Hippocampal formation (tissue), 2 donors: ENCODE measurements at places on chromosomes 3 and 15.

- DNase-seq = no peak
Observed at GRCh38 chr3:102332205-102332604, 102.6 kb upstream of the ZPLD1 start.

- no peak for DNase-seq
Observed at GRCh38 chr3:98968824-98969223, 67.3 kb upstream of the DCBLD2 start.

- DNase-seq = no peak
Observed at GRCh38 chr3:34858067-34858660, 781.2 kb upstream of the ARPP21 start.

DNA sequence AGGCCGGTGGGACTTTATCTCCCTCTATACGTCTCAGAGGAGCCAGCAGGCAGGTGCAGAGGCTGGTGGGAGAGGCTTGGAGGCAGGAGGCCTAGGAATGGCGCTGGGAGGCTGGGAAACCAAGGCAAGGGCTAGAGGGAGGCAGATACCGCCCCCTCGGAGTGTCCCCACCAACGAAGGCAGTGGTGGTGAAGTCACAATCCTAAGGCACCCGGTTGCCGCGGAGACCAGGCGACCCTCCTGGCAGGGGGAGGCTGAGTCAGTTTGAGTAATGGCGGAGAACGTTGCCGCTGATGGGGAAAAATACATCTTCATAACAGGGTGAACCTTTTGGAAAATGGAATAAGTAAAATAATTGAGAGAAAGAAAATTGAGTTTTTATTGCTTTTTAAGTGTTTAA, 29.9 kb upstream of the CACNA2D2 start:
- DNase-seq = no peak

- no peak for DNase-seq
Observed at GRCh38 chr3:69330891-69331400, 54.9 kb downstream of the FRMD4B start.

GRCh38 chr3:45976191-45977091, 19.2 kb downstream of the FYCO1 start:
- DNase-seq = no peak

- DNase-seq = no peak
Observed at GRCh38 chr3:25511972-25512721, 84.1 kb downstream of the RARB start.

DNA sequence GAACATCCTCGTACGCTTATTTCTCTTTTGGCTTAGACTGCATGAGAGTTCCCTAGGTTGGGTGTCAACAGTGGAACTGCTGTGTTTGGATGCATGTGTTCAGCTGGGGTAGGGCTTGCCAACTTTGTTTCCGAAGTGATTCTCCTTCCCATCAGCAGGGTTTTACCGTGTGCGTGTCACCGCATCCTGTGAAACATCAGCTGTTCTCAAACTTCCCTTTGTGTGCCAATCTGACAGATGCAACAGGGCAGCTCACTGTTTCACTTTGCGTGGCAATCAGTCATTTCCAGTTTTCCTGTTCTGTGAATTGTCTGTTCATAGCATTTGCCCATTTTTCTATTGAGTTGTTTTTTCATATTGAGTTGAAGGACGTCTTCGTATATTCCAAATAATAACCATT, 218.8 kb downstream of the VPS13C start:
- DNase-seq = no peak

GRCh38 chr3:191435981-191436380, 25.0 kb upstream of the PYDC2 start:
- DNase-seq = no peak

DNA sequence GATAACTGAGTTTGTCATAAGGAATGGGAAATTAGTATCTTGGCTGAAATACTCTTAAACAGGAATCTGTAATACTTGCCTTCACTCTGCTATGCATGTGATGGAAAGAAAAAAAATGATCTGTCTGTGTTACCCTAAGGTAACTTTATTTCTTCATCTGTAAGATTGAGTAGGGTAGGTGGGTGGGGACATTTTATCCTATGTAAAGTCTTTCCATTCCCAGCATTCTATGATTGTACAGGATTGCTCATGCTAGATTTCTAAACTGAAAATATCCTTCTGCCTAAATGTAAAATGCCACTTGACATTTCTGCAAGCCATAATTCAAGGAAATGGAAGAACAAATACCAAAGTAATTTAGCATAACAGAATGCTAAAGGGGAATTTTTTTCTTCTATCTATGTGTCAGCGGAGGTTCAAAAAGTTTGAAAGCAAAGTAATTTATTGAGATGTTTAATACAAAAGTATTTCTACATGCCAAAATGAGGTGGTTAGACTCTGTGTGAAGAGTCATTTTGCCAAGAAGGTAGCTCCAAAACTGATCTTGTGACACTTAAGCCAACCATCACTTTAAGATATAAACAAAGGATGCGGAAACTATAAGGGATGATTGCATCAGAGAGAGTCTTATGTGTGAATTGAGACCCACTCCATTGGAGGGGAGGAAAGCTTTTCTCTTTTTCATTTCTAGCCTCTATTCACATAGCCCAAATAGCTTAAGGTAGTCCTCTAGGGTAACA, 46.6 kb upstream of the SERPINI2 start:
- no peak for DNase-seq

DNA sequence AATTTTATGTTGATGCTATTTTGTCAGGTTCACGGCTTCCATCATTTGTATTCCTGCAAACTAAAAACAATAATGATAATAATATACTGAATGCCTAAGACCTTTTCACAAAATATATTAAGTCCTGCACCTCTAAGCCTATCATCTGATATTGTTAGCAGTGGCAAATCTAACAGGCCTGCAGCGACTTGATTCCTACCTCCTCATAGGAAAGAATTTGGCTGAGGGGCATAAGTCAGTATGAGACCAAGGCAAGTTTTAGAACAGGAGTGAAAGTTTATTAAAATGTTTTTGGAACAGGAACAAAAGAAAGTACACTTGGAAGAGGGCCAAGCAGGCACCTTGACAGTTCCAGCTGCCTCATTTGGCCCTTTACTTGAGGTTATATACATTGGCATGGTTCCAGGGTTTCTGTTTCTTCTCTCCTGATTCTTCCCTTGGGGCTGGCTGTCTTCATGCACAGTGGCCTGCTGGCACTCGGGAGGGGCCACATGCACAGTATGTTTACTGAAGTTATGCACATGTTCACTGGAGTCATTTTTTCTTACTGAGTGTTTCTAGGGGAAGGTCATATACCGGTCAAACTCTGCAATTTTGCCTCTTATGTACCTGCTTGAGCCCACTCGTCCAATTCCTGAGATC, 418.1 kb downstream of the EPHA6 start:
- no peak for DNase-seq

DNA sequence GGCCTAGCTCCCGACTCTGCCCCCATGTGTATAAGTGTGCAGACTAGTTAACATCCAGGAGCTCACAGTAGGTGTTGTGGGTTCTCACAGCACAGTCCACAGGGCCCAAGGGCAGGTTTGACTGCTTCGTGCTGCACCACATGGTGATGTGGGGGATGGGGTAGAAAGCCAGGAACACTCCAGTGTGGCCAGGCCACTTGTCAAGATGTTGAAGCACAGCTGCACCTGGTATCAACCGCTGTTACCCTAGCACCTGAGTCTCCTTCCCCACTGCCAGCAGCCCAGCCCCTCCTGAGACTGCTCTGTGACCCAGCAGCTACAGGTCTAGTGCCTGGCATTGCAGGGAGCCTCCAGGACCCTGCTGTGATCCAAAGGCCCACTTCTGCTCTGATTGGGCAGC, 53.4 kb downstream of the CHDH start:
- no peak for DNase-seq

GRCh38 chr3:183497313-183497712, 58.2 kb downstream of the KLHL6 start:
- no peak for DNase-seq

GRCh38 chr3:157094751-157095480, 65.0 kb downstream of the CCNL1 start:
- no peak for DNase-seq

- DNase-seq = no peak
Observed at GRCh38 chr3:89362496-89362895, 255.1 kb downstream of the EPHA3 start.

GRCh38 chr3:12588039-12589009, 31.4 kb downstream of the MKRN2 start:
- no peak for DNase-seq

- no peak for DNase-seq
Observed at GRCh38 chr3:105039004-105039403, 327.7 kb upstream of the ALCAM start.

GRCh38 chr3:133440652-133441051, 40.8 kb downstream of the BFSP2 start:
- no peak for DNase-seq

- no peak for DNase-seq
Observed at GRCh38 chr15:69755551-69756310, 303.1 kb downstream of the RPLP1 start.

DNA sequence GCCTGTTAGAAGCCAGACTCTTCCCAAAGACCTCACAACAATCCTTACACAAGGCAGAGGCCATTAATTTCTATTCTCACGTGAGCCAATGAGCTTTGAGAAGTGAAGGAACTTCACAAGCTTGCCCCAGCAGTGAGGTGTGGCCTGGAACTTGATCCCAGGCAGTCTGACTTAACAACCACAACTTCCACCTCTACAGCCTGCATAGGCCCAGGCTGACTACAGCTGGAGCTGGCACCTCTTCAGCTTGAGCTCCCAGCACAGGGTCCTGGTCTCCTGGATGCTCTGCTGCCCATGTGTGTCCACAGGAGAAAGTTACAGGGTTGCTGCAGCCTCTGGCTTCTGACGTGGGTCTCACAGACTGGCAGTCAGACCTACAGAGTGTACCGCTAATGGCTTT, 111.0 kb downstream of the ERC2 start:
- no peak for DNase-seq

DNA sequence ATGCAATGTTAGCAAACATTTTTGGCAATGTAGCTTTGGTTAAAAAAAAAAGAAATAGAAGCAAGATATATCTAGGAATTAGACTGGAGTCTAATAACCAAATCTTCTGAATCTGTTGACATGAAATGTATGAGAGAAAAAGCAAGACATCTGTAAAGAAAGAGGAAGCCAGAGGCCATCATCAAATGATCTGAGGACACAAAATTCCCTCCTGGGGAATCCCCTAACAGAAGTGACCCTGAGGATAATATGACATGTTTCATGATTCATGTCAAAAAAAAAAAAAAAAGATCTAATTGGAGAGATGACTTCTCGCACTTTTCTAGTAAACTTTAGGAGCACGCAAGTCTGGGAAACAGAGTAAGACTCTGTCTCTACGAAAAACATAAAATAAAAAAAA, 70.9 kb downstream of the IMPG2 start:
- no peak for DNase-seq

- no peak for DNase-seq
Observed at GRCh38 chr3:146431240-146431639, 38.1 kb downstream of the PLSCR2 start.

- no peak for DNase-seq
Observed at GRCh38 chr3:58349792-58350626, 17.3 kb downstream of the PXK start.

GRCh38 chr15:37773111-37773860, 161.2 kb upstream of the TMCO5A start:
- DNase-seq = no peak

GRCh38 chr15:76107169-76107568, 47.4 kb downstream of the TMEM266 start:
- no peak for DNase-seq

DNA sequence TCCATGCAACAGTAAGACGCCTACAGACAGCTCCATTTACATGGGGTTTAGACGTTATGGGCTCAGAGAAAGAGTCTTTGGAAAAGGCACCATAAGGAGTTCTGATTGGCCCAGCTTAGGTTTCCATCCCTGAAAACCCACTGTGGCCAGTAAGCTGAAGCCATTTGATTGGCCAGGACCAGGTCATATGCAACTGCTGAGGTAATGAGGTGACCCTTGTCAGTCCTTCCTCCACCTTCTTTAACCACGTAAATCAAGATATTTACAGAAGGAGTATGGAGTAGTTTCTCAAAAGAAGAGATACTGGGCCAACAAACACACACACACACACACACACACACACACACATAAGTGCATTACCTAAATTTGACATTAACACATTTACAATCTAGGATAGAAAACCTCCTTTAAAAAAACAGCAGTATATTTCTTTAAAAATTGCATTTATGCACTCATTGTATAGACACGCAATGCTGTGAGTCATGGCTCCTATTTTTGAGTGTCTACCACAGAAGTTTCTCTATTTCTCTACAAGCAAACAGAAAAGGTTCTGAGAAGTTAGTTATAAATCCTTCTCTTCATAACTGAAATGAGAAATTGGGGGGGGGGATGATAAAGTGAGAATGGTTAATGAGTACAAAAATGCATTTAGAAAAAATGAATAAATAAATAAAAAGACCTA, 16.3 kb upstream of the MB21D2 start:
- no peak for DNase-seq

DNA sequence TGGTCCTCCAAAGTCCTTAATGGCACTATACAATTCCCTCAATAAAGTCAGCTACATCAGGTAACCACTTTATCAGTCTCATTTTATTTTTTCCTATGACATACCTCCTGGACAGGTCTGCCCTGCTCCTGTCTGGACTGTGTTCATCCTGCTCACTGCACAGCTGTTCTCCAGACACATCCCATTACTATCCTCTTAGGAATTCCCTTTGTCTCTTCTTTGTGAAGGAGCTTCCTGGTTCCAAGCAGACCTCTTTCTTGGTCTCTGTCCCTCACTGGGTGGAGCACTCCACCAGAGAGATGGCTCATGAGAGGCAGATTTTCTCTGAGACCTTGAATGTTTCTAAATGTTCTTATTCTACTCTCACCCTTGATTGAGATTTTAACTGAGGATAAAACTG, 60.1 kb downstream of the KY start:
- no peak for DNase-seq

- DNase-seq = no peak
Observed at GRCh38 chr3:12601072-12601471, 44.2 kb downstream of the MKRN2 start.

DNA sequence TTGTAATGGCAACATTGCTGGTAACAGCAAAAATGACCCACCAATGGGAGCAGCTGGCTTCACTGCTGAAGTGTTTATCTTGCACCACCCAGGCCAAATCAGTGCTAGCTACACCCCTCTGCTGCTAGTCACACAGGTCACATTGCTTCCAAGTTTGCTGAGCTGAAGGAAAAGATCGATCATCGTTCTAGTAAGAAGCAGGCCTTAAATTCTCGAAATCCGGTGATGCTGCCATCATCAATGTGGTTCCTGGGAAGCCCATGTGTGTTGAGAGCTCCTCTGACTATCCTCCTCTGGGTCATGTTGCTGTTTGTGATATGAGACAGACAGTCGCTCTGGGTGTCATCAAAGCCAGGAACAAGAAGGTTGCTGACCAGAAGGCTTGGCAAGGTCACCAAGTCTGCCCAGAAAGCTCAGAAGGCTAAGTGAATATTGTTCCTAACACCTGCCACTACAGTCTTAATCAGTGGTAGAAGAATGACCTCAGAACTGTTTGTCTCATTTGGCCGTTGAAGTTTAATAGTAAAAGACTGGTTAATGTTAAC, 21.2 kb downstream of the TM4SF4 start:
- no peak for DNase-seq

GRCh38 chr3:83890763-83891135, 1068.0 kb upstream of the CADM2 start:
- DNase-seq = no peak

- no peak for DNase-seq
Observed at GRCh38 chr3:177687291-177687690, 490.0 kb upstream of the TBL1XR1 start.
